ENCODE measurements at places on chromosomes 1 and 21. TPM values are rescaled to one million over a fixed set of nuclear protein-coding genes. Genes with fewer than 3 reads are reported as not detected.

Gene LIN28A
- polyA plus RNA-seq = 0.04 TPM

DNA sequence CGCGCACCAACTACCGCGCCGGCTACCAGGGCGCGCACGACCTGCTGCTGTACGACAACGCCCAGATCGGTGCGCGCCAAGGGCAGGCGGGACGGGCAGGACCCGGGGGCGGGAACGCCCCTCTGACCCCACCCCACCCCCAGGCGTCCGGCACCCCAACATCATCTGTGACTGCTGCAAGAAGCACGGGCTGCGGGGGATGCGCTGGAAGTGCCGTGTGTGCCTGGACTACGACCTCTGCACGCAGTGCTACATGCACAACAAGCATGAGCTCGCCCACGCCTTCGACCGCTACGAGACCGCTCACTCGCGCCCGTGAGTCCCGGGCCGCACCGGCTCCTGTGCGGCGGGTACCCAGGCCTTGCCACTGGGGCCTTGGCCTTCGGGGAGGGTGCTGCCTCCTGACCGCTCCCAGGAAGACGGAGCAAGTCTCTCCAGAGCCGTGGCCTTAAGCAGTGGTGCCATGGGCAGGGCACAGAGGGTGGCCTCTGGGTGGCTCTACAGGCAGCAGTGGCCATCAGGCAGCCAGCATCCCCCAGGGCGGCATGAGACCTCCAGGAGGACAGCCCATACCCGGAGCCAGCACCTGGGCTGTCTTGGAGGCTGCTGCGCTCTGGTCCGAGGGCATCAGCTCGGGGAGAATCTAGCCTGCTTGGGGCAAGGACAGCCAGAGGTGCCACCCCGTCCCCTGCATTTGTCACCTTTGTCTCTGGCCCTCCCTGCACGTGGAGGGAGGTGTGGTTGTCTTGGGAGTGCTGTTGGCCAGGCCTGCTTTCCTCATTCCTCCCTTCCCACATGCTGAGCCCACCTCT is 8.1 kb upstream of the MMP23B start:
- H3K36me3 ChIP-seq = peaks cover 30% of the 10 kb centered on the region
- H3K4me1 ChIP-seq = peaks cover 34% of the 10 kb centered on the region
- H3K4me3 ChIP-seq = no peak overlapping the region

DNA sequence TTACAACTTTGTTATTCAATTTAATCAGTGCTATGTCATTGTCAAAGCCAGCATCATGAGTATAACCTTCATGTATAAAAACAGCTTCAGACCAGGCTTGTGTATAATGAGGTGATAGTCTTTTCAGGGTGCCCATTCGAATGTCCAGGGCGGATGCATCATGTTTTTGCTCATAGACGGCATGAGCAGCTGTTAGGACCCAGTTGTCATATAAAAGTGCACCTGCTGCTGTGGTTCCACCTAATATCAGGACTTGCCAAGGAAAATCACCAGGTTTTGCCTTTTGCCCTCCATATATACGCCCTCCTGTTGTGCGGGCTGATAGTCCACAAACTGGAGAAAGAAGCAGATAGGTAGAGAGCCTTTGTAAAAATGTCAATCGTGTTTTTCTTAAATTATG is 14.9 kb downstream of the TARDBP start:
- peaks cover 35% of the 10 kb centered on the region for H3K36me3 ChIP-seq
- no peak overlapping the region for H3K27ac ChIP-seq
- no peaks in the 10 kb centered on the region for H3K27me3 ChIP-seq
- DNase-seq = no peak

DNA sequence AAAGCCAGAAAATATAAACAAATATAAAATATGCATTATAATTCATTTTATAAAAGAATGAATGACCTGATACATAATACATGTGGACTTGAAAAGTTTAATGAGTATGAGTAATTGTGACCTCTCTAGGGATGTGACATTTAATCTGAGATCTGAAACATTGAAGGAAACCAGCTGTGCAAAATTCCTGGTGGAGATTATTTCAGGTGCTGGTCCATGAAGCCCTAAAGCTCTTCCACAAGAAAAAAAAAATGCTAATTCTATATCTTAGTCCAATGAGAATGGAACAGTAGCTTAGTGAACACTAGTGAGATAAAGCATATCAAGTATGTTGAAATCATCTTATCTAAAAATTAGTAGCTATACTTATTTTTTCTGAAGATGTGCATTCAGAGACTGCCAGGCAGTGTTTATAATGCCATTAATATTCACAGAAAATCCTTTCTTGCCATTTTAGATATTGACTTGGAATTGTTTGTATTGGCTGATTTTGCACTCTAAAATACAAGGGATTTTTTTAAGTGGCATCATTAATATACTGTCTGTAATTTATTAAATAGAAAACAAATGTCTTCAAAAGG is 1485.9 kb downstream of the PLA2G4A start:
- DNase-seq = no peak
- H3K27me3 ChIP-seq = no peaks in the 10 kb centered on the region
- H3K4me3 ChIP-seq = no peak overlapping the region
- H3K27ac ChIP-seq = no peak overlapping the region

DNA sequence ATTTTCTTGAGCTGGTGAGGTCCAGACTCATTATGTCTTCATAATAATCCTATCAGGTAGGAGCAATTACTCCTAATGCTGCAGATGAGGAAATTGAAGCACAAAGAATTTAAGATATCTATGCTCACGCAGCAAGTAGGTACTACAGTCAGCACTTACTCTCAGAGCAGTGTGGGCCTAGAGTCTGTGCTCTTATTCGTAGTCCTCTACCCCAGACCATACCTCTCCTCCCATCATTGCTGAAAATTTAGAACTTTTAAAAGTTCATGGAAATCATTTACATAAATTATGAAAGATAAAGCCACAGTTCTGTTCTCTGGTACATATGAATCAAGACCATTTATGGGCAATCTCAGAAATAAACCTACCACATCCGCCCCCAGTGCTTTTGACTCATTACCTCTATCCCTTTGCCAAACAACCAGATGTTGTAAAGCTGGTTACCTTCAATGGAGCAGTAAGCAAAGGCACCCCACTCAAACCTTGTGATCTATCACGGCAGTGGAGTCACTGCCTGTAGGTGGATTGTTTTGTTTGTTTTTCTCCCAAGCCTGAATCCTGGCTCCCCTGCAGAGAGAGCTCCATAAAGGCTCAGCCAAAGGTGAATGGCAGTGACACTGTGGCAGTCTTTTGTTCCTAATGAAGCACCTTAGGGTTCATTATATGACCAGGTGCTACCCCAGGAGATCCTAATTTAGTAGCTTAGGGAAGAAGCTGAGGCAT is 20.9 kb upstream of the MAN1A2 start:
- H3K4me1 ChIP-seq = no peaks in the 10 kb centered on the region
- H3K27me3 ChIP-seq = no peaks in the 10 kb centered on the region
- H3K27ac ChIP-seq = no peak overlapping the region

- H3K4me1 ChIP-seq = no peaks in the 10 kb centered on the region
- no peaks in the 10 kb centered on the region for H3K27me3 ChIP-seq
- H3K36me3 ChIP-seq = no peaks in the 10 kb centered on the region
- no peak for DNase-seq
- H3K4me3 ChIP-seq = no peak overlapping the region
- no peak overlapping the region for H3K27ac ChIP-seq
Observed at GRCh38 chr21:30240661-30241060, 24.8 kb upstream of the CLDN8 start.

GRCh38 chr21:38417726-38418125 is 80.6 kb downstream of the ERG start:
- no peaks in the 10 kb centered on the region for H3K36me3 ChIP-seq
- no peaks in the 10 kb centered on the region for H3K4me1 ChIP-seq
- no peak overlapping the region for H3K27ac ChIP-seq
- no peaks in the 10 kb centered on the region for H3K27me3 ChIP-seq
